Mesenteric fat pad (tissue), 1 donor: ENCODE measurements at places on chromosomes 12 and 14.

DNA sequence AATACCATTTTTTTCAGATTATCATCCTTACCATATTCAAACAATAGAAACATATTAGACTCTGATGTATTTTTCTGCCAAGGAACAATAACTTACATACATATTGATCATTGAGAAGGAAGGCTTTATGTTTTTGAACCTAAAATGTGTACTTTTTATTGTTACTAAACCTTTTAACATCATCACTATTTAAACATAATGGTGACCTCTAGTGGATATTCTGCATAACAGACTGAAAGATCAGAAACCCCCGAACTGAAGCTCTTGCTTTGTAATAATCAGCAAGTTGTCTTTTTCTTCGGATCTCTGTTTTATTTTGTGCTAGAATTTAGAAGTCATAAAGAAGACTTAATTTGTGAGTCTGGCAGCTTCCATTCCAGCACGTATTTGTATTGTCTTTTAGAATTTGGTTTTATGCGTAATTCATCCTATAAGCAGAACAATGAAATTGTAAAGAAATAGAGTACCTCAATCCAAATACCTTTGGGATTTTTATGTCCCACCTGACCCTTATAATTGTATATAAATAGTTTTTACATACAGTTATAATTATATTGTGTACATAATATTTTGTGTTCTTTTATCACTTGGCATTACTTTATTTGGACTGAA, 125.9 kb upstream of the ATF1 start:
- DNase-seq, result no peak

DNA sequence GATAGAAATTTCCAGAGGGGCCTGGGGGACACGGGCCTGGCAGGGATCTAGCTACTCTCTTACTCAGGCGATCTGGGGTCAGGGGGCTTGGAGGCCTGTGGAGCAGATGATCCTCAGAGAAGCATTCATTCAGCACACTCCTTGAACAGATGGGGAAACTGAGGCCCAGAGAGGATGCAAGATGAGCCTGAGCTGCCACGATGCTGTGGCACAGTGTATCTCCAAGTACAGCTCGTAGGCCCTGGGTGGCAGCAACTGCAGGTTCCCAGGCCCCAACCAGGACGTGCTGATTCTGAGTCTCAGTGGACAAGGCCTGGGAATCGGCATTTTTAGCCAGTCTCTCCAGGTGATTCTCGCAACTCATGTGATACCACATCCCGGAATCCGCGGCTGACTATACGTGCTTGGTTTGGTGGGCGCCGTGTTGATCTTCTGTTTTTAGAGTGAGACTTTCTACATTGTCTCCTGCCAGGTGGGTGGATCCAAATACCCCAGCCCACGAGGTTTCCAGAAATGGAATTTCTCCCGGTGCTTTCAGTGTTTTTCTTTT, 22.5 kb downstream of the ADGRD1 start:
- DNase-seq, result peak; percentile 76

GRCh38 chr14:34766060-34766459, 51.7 kb upstream of the CFL2 start:
- DNase-seq, result no peak

DNA sequence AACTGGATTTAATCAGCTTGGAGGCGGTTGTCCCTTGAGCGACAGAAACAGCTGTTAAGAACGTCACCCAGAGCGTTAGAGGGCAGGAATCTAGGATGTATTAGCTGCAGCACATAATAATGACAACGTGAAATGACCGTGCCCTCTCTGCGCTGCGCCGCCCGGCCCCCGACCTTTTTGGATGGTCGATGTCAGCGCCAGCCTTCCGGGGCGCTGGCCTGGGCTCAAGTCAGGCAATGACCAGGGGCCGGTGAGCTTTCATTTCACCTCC, 427 bp upstream of the TMEM120B start:
- DNase-seq, result no peak

DNA sequence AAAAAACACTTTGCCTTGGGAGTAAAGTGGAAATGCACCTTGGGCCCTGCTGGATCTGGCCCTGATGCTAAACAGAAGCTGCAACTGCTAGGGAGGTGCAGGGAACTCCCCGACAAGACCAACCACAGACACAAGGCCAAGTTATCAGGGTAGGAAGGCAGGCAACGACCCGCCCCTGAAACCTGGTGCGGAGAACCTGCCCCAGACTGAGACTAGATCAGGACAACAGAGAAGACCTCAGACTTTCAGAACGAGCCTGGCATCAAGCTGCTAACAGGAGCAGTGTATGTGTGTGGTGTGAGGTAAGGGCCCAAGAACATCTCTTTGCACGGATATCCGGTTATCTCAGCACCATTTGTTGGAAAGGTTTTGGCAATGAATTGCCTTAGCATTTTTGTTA, 233.7 kb upstream of the RTL1 start:
- DNase-seq, result no peak

- DNase-seq, result peak; percentile 72
These were observed 46.9 kb upstream of the NOS1 start for GRCh38 chr12:117408161-117408791.

GRCh38 chr12:89344043-89344861, 8.0 kb downstream of the DUSP6 start:
- no peak for DNase-seq

DNA sequence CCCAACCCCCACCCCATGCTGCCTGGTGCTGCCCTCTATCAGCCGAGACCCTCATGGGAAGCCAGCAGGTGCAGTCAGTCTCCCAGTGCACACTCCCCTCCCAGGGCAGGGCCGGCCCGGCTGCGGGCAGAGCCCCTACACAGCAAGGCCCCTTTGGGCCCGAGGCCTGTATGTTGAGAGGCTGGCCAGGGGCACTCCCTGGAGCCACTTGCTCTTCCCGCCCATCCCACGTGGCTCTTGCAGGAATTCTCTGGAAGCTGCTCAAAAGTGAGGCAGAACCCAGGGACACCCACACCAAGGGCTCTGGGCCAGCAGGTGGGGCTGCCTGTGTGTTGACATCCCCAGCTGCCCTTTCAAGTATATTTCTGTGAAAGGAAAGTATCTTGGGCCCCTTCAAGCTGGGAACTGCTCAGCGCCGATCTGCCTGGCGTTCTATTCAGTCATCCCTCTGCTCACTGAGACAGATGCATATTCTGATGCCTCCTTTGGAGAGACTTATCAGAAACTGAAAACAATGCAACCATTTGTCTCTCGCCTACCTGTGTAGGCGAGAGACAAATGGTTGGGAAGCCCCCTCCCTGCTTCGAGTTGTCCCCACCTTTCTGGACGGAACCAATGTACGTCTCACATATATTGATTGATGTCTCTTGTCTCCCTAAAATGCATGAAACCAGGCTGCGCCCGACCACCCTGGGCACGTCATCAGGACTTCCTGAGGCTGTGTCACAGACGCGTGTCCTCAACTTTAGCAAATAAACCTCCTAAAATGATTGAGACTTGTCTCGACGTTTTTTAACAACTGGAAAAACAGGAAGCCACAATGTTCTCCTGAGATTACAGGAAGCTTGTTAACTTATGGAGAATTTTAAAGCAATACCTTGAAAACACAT, 6.0 kb downstream of the GPR132 start:
- no peak for DNase-seq

GRCh38 chr14:70073924-70074566, 114.7 kb downstream of the SLC8A3 start:
- no peak for DNase-seq

DNA sequence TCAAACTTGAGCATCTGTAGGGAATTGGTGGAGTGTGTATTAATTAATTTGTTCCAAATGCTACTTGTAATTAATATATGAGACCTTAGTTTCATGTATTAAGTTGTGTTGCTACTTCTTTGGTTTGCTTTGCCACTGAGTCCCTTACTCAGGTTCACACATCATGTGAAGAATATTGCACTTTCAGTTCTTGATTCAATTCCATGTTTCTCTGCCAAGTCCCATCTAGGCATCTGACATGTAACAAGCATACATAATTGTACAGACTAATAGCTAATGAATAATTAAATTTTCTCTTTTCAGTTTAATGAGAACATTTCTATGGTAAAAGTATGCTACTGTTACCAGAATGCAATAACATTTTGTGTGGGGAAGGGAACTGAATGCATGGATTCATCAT, 640.0 kb downstream of the TMTC2 start:
- DNase-seq, result no peak

- DNase-seq, result no peak
These were observed 859.7 kb downstream of the GALC start for GRCh38 chr14:87133073-87133801.

GRCh38 chr12:28089338-28089737, 100.9 kb upstream of the CCDC91 start:
- no peak for DNase-seq

GRCh38 chr12:15787778-15788177, 1.4 kb downstream of the EPS8 start:
- DNase-seq, result no peak

GRCh38 chr14:52443506-52443905, 108.8 kb downstream of the TXNDC16 start:
- DNase-seq, result no peak

- DNase-seq, result no peak
These were observed 16.3 kb downstream of the YAF2 start for GRCh38 chr12:42221726-42222125.
